ENCODE measurements at places on chromosomes 13 and 19. TPM values are rescaled to one million over a fixed set of nuclear protein-coding genes. Genes with fewer than 3 reads are reported as not detected.

FREM2 gene
- total RNA-seq = 7.8 TPM

- H3K36me3 ChIP-seq = no peaks in the 10 kb centered on the region
- H3K4me3 ChIP-seq = no peak overlapping the region
- no peak for DNase-seq
- peaks cover 14% of the 10 kb centered on the region for H3K27me3 ChIP-seq
Measured at GRCh38 chr19:17869114-17869608, 2.6 kb upstream of the SLC5A5 start.

ZNF418 gene
- total RNA-seq = 4.8 TPM

CEACAM7 gene
- total RNA-seq = 0.30 TPM

- DNase-seq = no peak
- no peaks in the 10 kb centered on the region for H3K36me3 ChIP-seq
- H3K4me1 ChIP-seq = no peaks in the 10 kb centered on the region
- H3K27me3 ChIP-seq = no peaks in the 10 kb centered on the region
Measured at GRCh38 chr13:106314417-106314816, 221.0 kb downstream of the EFNB2 start.

DNA sequence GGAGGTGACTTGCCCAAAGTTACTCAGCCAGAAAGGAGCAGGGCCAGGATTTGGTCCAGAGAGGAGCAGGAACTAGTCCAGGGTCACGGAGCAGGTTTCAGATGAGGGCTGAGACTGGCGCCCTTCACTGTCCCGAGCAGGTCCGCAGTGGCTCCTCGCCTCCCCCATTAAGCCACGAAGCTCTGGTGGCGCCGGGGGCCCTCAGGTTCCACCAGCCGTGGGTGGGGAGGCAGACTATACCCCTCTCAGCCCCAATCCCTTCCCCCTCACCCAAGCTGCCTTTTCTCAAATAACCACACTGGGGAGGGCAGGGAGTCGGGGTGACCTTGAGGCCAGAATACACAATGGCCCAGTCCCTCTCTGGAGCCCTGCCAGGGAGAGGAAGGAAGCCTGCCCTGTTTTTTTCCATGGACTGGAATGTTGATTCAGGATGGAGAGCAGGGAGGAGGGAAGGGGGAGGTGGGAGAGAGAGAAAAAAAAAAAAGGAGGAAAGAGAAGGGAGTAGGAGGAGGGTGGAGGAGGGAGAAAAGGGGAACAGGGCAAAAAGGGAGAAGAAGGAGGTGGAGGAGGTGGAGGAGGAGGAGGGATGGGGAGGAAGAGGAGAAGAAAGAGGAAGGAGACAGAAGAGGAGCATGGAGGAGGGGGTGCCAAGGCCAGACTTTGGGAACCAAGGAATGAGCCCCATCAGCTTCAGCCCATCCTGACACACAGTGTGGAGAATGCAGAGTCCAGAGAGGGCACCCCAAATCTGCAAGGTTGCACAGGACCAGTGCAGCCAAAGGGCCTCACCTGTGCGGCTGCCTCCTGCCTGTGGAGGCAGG lies 19.7 kb downstream of the CEACAM16 start:
- H3K4me1 ChIP-seq = peaks cover 42% of the 10 kb centered on the region
- no peak overlapping the region for H3K4me3 ChIP-seq
- peak overlapping the region; percentile 90 for H3K27ac ChIP-seq
